Stimulated activated CD8-positive, alpha-beta memory T cell treated with anti-CD3 and anti-CD28 coated beads, Interleukin-4, amount 100 ng/mL, for 4 hours (primary cell): ENCODE measurements at places on chromosomes 2 and 18.

- DNase-seq: no peak
Measured at GRCh38 chr18:9477509-9477908, 2.2 kb downstream of the RALBP1 start.

DNA sequence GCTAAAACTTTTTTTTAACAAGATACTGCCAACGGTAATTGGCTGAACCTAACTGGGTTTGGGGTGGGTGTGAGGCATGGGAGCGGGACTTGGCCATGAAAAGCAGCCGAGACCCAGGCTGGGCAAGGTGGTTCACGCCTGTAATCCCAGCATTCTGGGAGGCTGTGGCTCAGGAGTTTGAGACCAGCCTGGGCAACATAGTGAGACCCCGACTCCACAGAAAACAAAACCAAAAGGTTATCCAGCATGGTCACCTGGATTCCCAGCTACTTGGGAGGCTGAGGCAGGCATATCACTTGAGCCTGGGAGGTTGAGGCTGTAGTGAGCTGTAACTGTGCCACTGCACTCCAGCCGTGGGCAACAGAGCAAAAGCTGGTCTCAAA is 11.0 kb upstream of the SEMA4C start:
- DNase-seq: no peak

DNA sequence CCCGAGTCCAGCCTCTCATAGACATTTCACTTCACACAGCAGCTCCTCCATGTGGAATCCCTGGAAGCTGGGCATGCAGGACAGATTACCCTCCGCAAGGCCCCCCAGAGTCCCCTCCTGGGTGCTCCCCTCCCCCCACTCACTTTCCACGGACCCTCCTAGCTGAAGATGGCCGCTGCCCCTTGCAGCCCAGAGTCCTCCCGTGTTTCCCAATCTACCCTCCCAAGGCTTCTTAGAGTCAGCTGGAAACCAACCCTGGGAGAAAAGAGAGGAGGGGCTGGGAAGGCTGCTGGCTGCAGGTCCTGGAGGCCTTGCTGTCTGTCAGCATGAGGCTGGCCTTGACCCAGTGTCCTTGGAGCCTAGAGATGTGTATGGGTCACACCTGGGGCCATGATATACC is 49.0 kb upstream of the HAAO start:
- no peak for DNase-seq

- no peak for DNase-seq
Measured at GRCh38 chr2:196535742-196536141, 103.8 kb upstream of the CCDC150 start.

GRCh38 chr2:237911363-237912017 is 52.1 kb downstream of the RAMP1 start:
- DNase-seq: no peak

DNA sequence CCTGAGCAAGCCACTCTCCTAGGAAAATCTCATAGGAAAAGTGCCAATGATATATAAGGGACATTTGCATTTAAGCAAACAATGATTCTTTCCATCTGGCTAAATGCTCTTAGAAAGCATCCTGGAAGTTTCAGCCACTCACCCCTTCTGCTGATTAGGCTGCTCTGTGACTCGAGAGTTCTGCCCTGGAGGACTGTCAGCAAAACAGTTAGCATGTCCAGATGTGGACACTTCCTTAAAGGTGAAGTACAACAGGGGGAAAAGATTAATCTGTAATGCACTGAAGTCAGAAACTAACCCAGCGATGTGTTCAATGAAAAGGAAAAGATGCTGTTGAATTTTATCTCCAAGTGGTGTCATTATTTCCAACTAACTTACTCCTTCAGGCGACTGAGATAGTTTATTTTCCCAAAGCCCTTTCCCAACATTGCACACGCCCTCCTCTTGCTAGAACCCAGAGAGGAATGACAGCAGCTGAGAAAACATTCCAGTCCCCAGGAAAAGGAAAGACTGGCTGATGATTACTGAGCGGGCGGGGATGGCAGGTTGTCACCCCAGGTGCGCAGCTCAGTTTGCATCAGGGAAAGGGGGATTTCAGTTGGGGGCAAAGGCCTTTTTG is 214.0 kb downstream of the SS18 start:
- no peak for DNase-seq

GRCh38 chr2:23335550-23335949 is 49.4 kb upstream of the KLHL29 start:
- no peak for DNase-seq

DNA sequence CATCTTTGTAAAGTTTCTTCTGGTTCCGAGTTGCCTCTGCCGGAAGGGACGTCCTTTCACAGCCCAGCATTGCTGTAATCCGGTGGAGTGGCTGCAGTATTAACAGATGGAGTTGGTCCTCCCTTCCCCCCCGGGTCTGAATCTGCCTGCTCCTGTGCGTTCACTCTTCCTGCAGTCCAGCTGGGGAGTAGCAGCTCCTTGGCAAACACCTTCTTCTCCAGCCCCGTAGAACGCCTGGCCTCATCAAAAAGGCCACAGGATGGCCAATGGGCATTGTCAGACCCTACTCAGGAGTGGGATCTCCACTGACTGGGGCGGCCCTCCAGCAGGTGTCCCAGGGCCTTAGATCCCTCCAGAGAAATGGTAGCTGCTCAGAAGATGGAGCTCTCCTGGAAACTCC is 234.0 kb downstream of the FAM210A start:
- no peak for DNase-seq

GRCh38 chr2:85763831-85764230 is 10.0 kb downstream of the ATOH8 start:
- DNase-seq: no peak

- no peak for DNase-seq
Measured at GRCh38 chr18:9737006-9737405, 28.9 kb downstream of the RAB31 start.

- no peak for DNase-seq
Measured at GRCh38 chr2:111166115-111166514, 45.4 kb downstream of the BCL2L11 start.

DNA sequence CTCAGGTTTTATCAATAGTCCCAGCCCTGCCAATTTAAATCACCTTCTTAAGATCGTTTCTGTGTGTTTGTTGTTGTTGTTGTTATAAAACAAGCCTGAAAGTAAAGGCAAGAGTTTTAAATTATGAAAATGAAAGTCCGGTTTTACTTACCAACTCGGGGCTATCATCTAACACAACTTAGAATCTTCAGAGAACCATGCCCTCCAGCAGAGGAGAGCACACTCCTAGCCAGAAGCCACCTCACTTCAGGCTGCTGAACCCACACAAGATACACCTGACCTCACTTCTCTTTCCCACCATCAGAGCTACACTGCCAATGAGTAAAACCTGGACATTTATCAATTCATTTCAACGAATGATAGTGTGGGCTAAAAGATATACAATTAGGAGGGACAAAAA is 335.2 kb downstream of the IRS1 start:
- no peak for DNase-seq

DNA sequence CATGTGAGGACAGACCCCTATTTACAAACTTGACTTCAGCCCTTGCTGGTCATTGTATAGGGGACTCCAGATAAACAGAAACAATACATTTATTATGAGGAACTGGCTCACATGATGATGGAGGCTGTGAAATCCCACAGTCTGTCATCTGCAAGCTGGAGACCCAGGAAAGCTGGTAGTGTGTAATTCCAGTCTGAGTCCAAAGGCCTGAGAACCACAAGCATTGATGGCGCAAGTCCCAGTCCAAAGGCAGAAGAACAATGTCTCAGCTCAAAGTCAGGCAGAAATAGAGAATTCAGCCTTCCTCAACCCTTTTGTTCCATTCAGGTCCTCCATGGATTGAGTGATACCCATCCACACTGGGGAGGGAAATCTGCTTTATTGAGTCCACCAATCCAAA is 28.1 kb upstream of the SPP2 start:
- no peak for DNase-seq

DNA sequence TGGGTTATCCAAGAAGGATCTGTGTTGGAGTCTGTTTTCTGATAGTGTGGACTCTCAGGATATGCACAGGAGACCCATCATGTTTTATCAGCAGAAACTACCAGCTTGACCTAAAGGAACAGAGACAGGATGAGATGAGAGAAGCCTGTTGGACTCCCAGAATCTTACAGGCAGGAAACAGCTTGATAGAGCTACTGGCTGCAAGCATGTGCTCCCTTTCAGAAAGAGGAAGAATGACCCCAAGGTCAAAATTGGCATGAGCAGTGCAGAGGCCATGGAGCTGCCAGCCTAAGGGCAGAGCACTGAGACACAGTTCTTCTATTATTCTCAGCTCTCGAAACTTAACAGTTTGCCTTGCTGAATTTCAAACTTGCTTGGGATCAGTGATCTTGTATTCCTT is 135.2 kb upstream of the NFATC1 start:
- no peak for DNase-seq

DNA sequence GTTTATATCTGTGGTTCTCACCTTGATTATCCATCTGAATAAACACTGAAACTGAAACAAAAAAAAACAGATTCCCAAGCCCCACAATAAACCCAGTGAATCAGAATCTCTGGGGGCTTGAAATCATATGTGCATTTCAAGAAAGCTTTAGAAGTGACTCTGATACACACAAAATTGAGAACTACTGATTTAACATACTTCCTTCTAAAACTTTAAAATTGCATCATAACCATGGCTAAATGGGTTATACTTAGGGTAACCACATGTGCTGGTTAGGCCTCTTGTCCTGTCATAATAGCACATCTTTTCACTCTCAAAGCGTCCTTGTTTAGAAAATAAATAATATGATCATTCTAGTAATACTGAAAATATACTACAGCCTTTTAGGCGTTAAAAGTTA is 100.9 kb downstream of the ATAD2B start:
- DNase-seq: no peak

DNA sequence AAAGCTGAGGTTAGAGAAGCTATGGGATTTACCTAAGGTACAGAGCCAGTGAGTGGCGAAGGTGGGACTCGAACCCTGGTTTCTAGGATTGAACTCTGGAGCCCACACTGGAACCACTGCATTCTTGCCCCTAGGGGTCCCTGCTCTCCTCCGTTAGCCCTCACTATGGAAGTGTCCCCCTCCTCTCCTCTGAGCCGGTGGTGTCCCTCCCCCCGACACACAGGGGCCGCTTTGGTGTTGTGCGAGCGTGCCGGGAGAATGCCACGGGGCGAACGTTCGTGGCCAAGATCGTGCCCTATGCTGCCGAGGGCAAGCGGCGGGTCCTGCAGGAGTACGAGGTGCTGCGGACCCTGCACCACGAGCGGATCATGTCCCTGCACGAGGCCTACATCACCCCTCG is 8.5 kb upstream of the GMPPA start:
- no peak for DNase-seq
